B cell (primary cell): ENCODE measurements at places on chromosomes 2 and 18. TPM values are rescaled to one million over a fixed set of nuclear protein-coding genes. Genes with fewer than 3 reads are reported as not detected.

The CDK5R2 gene
- not detected in 2 replicates for polyA plus RNA-seq

The KCNE4 gene
- 0.04 TPM in 1 of 2 replicates, not detected in the other for polyA plus RNA-seq

DNA sequence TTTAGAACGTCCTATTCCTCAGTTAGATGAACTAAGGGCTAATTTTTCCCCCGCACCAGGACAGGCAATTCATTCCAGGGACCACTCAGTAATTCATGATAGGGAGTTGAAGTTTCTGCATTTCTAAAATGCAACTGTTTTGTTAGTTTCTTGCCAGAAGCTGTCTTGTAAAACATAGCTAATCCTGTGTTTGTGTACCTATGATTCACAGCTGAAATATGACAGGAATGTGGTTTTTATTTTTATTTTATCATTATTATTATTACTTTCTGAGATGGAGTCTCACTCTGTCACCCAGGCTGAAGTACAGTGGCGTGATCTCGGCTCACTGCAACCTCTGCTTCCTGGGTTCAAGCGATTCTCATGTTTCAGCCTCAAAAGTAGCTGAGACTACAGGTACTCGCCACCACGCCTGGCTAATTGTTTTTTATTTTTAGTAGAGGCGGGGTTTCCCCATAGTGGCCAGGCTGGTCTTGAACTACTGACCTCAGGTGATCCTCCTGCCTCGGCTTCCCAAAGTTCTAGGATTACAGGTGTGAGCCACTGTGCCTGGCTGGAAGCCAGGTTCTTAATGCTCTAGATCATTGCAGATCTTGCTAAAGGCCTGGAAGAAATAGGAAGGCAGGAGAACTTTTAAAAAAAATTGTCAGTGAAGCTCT, 154.8 kb upstream of the FHL2 start:
- DNase-seq = no peak

GRCh38 chr2:205696927-205697441, 14.7 kb downstream of the NRP2 start:
- no peak for DNase-seq

The APCDD1 gene
- 0.79 and 1.0 TPM in 2 replicates for polyA plus RNA-seq

- DNase-seq = no peak
Observed at GRCh38 chr2:37875403-37875906, 49.6 kb upstream of the RMDN2 start.

- DNase-seq = peak; percentile 29
Observed at GRCh38 chr2:88919087-88919738, 227.7 kb downstream of the RPIA start.

- DNase-seq = no peak
Observed at GRCh38 chr2:11145350-11145749, 9.9 kb upstream of the SLC66A3 start.

The GPR55 gene
- polyA plus RNA-seq = 0.58 and 3.0 TPM in 2 replicates

DNA sequence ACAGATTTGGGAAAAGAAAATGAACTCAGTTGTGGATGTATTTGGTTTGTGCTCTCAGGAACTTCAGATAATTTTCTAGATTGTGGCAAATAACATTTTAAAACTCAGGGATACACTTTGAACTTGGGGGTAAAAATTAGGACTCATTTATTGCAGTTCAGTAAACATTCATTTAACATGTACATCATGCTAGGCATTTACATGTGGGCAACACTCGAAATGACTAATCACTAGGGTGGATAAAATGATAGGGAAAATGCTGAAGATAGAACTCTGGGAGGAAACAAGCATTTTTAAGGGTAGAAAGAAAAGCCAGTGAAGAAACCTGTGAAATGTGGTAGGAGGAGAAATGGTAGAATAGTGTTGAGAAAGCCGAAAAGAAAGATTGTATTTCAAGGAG, 7.8 kb downstream of the FAM117B start:
- no peak for DNase-seq

The MC5R gene
- not detected in 2 replicates for polyA plus RNA-seq

The LHCGR gene
- not detected in 2 replicates for polyA plus RNA-seq

The TCF23 gene
- polyA plus RNA-seq = not detected in 2 replicates

- no peak for DNase-seq
Observed at GRCh38 chr2:60533101-60534051, 20.1 kb downstream of the BCL11A start.

DNA sequence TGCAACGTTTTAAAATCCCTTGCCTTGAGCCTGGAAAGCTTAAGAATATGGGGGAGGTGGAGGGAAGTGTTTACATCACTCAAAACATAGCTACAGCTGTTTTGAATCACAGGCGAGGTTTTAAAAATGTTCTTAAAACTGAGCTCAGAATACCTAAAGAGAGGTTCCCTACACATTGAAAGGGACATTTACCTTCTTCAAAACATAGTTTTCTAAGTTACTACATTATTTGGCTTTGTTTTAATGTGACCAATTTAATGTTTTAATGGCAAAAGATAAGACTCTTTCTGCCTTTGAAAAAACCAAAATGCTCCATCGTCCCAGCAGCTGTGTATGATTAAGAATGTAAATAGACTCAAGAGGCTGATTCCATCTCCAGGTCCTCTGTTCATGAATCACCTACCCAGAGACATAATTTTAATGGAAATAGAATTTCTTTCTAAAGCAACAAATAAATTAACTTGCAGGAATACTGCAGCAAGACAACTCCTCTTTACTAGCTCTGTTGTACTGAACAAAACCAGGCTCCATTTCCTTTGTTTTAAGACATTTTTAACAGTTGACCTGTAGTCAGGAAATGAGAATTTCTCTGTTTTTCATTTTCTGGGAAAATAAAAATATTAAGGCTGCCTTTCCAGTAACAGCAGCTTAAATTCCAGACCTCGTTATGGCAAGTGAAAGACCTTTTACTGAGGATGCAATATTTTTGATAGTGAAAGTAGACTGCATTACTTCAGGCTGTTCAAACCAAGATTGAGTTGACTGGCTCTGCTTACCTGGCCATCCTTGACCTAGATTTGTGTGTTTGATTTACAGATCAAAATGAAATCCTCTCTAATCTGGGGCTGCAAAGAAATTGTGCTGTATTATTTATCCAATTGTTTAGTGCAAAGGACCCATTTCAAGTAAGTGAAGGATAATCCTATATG, 33.7 kb upstream of the WDR75 start:
- no peak for DNase-seq

GRCh38 chr18:78108554-78108953, 858.9 kb downstream of the GALR1 start:
- DNase-seq = no peak
